ENCODE measurements at places on chromosomes 4 and X. TPM values are rescaled to one million over a fixed set of nuclear protein-coding genes. Genes with fewer than 3 reads are reported as not detected.

DNA sequence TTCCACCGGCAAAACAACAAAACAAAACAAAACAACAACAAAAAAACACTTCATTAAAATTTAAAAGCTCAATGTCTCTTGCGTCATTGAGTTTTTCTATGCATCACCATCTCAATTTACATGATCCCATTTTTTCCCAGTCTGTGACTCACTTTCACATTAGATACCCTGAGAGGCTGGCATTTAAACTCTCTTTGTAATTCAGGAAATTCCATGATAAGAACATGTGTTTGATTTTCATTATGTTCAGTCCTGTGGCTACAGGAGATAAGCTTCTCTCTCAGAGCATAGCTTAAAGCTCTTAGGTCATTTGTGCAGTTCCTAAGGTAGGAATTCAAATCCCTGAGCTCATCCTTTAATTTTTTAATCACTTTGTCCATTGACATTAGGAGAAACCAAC lies 104.6 kb downstream of the NBDY start:
- no peak for DNase-seq

Gene AMOT
- total RNA-seq, result 2.7 TPM

- DNase-seq, result no peak
These were observed 61.6 kb upstream of the PDGFRA start for GRCh38 chr4:54167508-54167907.

GRCh38 chr4:151887816-151888180 lies 127.0 kb upstream of the GATB start:
- no peak for DNase-seq

DNA sequence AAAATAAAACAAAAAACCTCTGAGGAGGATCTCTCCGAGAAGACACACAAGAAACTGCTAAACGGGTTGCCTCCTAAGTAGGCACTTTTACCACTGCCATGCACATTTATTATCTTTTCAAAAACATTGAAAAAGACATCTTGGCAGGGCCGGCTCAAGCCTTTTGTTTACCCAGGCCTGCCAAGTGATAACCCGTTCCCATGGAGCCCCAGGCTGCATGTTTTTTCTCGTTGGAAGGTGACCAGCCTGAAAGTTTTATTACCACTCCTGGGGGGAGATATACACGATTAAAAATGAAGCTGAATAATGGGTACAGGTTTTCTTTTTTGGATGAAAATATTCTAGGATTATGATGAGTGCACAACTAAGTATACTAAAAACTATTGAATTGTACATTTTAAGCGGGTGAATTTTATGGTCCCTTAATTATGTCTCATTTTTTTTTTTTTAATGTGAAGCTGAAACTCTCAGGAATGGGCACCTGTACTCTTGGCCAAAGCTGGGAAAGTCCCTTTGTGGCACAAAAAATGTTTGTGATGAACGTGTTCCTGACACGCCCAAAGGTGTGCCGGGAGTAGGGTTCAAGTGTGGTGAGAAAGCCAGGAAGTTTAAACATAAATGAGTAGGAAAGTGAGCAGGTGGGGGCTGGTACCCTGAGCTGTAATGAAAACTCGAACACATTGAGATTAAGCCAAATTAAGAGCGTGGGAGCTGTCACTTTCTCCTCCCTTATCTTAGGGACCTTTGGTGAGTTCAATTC lies 1.5 kb upstream of the MAP7D2 start:
- no peak for DNase-seq

Gene POU3F4
- total RNA-seq, result not detected

- peak; percentile 59 for DNase-seq
These were observed at the start of gene ABCB7 for GRCh38 chrX:75155827-75156525. TSS of gene ABCB7 (minus strand) at chrX:75156283. CDS start at chrX:75156272, 11 bp downstream.

- DNase-seq, result no peak
These were observed 570.3 kb downstream of the IQCM start for GRCh38 chr4:149245333-149245732.

Gene PPP1R2C
- total RNA-seq, result not detected

GRCh38 chr4:175271010-175271630 lies 353.0 kb downstream of the ADAM29 start:
- DNase-seq, result no peak

GRCh38 chr4:119638359-119638758 lies 9.8 kb upstream of the PDE5A start:
- no peak for DNase-seq

GRCh38 chr4:142809559-142809958 lies 36.5 kb downstream of the INPP4B start:
- no peak for DNase-seq

DNA sequence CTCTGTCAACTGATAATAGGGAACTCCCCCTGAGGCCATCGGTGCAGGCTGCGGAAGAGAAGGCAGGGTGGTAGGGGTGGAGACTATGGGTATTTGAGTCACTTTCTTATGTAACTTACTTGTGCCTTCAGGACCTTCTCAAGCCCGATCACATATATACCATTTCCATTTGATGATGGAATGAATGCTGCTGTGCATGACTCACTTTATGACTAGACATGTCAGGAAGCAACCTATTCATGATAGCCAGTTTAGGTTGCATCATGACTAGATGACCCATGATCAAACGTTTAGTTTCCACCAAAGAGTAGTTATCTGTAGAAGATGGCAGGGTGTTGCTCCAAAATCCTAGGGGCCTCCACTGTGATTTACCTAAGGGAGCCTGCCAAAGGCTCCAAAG lies 435.5 kb downstream of the DTHD1 start:
- DNase-seq, result no peak

DNA sequence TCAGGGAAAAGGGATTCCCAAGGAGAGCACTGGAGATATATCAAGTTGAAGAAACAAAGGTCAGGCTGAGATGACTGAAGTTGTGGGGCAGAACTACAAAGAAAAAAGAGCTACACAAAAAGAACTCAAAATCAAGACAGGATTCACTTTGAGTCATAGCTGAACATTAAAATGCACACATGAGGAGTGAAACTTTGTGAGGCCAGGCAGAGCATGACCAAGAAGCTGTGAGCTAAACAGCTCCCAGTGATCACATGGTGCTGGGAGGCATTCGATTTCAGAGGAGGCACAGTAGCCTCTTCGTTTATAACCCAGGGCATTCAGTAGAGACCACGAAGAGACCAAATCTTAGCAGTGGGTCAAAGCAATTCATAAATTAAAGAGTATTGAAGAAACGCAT lies 145.3 kb downstream of the ATRX start:
- DNase-seq, result no peak

- DNase-seq, result no peak
These were observed 76.6 kb upstream of the CXXC4 start for GRCh38 chr4:104571341-104571740.

GRCh38 chrX:48818866-48819265 lies 7.4 kb upstream of the ERAS start:
- DNase-seq, result no peak

DNA sequence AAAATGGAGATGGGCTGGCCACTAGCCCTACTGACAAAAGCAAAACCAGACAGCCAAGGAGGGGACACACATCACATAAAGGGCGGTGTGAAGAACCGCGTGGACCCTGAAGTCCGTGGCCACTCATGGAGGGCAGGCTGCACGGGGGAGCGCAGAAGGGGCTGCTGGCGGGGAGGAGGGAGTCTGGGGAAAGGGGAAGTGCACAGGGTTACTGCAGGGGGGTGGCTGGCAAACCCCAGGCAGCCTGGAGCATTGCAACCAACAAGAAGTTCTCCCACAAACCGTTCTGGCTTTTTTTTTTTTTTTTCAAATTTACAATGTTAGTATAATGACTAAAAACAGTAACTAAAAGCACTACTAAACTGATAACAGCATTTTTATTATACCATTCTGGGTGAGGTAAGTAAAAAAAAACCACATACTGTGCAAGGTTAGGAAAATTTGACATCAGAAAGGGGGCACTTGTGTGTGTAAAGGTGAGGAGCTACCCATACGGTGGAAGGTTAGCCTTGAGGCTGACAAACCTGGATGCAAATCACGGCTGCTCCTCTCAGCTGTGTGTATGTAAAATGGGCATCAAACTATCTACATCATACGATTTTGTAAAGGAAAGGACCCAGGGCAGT lies 87.1 kb downstream of the TSPAN5 start:
- no peak for DNase-seq

GRCh38 chr4:31078661-31079060 lies 358.5 kb downstream of the PCDH7 start:
- DNase-seq, result no peak

Gene MSL3
- total RNA-seq, result 33.9 TPM

DNA sequence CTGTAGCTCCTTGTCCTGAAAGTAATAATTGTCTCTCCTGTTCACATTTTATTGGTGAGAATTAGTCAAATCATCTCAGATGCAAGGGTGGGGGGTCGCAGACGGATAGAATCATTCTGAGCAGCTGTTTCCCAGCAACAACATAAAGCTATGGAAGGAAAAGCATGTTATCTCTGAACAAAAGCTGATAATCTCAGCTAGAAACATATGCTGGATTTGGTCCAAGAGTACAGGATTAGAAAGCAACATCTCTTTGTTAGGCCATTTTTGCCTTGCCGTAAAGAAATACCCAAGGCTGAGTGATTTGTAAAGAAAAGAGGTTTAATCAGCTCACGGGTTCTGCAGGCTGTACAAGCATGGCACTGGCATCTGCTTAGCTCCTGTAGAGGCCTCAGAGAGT lies 472.8 kb upstream of the BOD1L1 start:
- DNase-seq, result no peak

GRCh38 chrX:47026198-47026597 lies 52.0 kb upstream of the RGN start:
- no peak for DNase-seq
